HFFc6 (cell line): ENCODE measurements at places on chromosomes 5 and 9. TPM values are rescaled to one million over a fixed set of nuclear protein-coding genes. Genes with fewer than 3 reads are reported as not detected.

The PPP3R2 gene
- not detected in 3 replicates for total RNA-seq

The DENND4C gene
- total RNA-seq = 18.4 to 22.5 TPM (median 20.6 TPM) in 3 replicates

DNA sequence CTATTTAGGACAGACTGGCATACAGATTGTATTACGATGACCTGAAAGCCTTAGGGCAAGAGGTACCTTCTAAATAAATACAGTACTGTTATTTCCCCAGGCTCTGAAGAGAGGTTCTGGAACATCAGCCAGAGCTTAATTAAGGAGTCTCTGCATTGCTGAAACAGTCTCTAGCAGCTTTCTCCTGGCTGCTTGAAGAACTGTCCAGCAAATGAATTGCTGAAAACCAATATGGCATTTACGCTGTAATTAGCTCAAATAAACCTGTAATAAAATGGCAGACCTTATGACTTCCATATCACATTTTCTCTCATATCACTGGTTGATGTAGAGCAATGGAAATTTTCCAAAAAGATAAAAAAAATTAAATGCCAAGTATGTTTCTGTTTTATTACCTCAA, 636.3 kb downstream of the GABRG2 start:
- DNase-seq = no peak

DNA sequence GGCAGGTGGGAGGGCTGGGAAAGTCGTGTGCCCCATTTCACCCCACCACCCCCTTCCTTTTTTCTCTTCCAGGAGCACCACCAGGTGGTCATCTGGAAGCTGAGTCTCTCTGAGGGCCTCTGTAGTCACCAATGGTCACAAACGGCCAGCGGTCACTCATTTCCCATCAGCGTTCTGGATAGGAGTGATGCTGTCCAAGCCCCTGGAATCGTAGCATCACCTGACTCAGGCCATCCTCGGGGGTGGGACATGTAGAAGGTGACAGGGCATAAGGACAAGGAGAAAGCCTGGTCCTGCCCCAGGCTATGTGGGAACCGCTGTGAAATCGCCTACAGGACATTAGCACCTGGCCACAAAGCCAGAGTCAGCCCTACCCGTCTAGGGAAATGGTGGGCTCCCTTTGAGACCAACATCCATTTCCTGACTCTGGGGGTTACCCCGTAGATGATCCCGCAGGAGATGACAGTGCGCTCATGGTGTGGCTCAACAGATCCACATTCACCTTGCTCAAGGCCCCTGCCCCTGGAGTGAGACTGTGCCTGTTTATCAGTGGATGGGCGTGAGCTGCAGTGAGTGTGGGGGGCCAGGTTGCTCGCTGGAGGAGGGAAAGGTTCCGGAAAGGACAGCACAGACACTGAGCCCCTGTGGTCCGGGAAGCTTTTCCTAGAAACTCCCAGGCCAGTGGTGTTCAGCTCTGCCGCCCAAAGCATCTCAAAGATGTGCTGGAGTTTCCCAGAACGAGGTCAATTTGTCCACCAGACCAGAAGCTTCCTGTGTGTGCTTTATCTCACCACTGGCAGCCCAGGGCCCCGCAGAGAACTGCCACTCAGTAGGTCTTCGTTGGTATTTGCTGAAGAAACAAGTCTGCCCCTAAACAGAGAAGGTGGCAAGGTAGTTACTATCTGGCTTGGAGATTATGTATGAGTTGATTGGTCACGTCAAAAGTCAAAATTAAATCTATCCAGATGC, 61.1 kb upstream of the UNC5A start:
- DNase-seq = no peak

DNA sequence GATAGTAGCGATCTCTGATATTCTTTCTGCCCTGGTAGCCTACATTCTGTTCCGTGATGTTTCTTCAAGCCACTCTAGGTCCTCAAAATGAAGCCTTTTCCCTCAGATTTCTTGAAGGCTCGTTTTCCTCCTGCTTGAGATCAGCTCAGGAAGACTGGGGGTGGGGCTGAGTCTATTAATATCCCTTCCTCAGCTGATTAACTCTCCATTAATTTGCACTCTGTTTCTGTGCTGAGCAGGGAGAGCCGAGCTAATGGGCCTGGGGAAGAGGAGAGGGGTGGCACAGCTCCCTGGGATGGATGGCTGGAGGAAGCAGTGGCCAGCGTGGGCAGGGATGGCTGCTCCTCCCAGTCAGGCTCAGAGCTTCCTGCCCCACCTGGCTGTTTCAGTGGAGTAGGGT, 93.3 kb downstream of the PPARGC1B start:
- no peak for DNase-seq

DNA sequence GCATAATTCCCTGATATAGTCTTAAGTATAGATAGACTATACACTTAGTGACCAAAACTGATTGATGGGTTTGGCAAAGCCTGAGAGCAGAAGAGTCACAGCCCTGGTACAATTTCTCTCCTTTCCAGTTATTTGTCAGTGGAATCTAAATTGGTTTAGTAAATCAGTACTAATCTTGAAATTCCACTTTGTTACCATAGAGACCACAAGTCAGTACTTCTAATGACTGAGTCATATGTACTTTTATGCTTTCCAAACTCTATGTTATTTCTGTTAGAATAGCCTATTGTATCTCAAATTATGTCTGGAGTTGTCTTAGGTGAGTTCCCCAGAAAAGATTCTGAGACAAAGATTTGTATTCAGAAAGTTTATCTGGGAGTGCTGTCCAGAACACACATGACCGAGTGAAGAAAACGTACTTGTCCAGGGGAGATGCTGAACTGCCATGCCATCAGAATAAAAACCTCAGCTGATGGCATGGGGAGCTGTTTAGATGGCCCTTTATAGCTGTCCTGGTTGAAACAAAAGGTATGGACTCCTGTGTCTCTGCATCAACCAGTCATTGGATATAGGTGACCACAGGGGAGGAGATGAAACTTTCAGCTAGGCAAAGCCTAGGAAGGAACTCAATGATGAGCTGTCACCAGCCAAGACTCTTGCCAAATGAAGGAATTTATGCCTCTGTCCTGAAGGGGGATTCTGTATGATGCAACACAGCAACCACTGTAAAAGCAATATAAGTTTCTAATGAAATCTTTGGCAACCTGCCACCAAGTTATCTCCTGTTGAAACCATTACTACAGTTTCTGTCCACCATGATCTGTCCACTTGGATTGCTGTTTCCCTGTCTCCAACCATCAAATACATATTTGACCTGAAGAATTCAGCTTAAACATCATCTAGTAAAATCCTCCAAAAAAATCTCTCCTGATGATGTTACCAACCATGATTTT, 18.0 kb upstream of the SMC2 start:
- DNase-seq = peak; percentile 70

DNA sequence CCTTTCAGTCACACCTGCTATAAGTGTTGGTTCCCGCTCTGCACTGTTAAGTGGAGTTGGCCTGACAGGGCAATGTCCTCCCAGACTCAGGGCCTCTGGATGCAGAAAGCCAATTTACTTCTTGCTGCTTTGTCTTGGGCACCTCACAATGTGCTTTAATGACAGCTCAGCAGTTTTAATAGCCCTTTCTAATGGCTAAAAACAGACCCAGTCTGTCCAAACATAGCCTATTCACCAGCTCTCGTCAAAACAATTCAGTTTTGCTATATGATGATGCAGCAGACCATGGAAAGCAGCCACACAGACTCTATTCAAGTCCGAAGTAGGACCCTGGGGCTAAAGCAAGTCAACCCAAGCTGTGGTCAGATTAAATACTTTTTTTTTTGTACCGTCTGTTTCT, 529.1 kb upstream of the SEMA6A start:
- DNase-seq = no peak

- DNase-seq = no peak
Measured at GRCh38 chr5:172933238-172933637, 26.0 kb upstream of the RPL26L1 start.

The ZBED3 gene
- 1.9 to 2.8 TPM (median 2.5 TPM) in 3 replicates for total RNA-seq

GRCh38 chr5:62030326-62030725, 275.7 kb upstream of the KIF2A start:
- no peak for DNase-seq

The ATP10B gene
- not detected in 2 replicates for total RNA-seq

DNA sequence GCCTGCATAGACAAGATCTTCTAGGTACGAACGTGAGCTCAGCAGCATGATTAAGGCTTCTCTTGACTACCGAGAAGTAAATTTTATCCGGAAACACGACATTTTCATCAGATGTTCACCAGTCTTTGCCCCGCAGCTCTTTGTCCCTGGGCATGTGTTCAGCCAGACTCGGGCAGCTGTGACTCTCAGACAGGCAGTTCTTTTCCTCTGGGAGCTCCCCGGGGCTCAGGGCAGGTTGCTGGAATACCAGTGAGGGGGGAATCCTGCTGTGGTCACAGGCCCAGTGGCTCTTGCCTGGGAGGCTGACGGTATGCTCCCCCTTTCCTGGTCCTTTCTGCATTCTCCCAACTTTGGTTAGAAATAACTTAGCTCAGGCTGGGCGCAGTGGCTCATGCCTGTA, 186.1 kb downstream of the GNA14 start:
- DNase-seq = no peak

DNA sequence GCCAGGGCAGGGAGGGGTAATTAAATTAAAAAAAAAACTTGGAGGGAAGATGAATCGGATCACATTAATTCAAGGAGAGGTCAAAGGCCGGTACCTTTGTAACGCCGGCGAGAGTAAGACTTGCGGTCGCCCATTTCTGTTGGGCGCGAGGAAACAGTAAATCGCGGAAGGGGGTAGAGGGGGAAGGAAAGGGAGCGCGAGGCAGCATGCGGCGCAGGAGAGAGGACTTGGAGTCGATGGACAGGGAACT, 324 bp upstream of the RGMB start:
- no peak for DNase-seq

The PHYKPL gene
- 22.3 to 25.6 TPM (median 24.1 TPM) in 3 replicates for total RNA-seq

DNA sequence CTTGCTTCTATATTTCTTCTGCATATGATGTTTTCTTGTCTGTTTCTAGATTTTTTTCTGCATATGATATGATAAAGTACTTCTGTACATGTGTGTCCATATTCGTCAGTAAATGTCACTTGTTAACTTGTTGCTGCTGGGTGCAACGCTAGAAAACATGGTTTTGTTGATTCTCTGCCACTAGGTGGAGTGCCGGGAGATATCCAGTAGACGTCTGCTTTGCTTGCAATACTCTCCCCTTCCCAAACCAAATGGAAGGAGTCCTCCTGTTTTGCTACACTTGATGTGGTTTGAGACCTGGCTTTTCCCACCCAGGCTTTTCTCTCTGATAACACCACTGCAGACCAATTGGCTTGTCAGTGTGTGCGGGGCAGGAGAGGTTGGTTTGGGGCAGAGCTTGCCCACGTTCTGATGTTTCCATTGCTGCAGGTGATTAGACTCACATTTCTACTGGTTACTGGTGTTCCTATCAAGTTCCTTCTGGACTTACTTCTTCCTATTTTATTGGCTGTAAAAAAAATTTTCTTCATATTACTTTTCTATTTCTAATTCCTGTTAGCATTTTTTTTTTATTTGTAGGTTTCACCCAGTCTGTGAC, 900.0 kb upstream of the CDH10 start:
- DNase-seq = no peak

- DNase-seq = peak; percentile 79
Measured at GRCh38 chr9:122468735-122469134, 9.0 kb downstream of the OR1J1 start.

The CLIC3 gene
- total RNA-seq = 3.8 to 14.8 TPM (median 10.5 TPM) in 3 replicates

The SH2D3C gene
- total RNA-seq = not detected in 3 replicates

DNA sequence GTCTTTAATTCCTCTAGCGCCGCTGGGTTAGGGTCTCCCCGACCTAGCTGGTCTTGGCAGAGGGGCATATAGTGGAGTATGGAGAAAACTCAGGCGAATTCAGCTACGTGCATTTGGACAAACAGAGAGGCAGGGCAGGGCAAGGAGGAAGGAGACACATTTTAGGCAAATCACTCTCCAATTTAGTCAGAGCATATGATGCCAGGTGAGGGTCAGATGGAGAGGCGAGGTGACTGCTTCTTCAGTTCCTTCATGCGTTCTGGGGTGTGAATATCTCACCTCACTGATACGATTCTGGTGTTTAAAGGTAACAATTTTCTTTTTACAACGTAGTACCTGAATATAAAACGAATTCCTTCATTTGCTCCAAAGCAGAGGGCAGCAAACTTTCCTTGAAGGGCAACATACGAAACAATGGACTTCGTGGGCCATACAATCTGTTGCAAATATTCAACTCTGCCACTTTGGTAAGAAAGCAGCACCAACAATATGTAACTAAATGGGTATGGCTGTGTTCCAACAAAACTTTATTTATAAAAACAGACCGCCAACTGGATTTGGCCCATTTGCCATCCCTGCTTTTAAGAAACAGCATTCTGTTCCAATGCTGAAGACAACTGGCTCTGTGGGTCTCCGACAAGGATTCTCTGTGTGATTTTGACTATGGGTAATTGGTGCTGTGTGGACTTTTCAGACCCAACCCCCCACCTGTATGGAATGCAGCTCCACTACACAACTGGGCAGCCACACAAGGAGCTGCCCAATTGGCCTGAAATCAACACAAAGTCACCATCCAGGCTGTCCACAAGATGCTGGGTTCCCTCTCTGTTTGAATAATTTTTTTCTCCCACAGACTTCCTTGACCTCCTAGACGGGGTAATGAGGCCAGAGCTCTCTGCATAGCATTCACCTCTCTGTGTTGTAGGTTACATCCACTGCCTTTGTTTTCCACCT, 53.8 kb downstream of the RAPGEF1 start:
- DNase-seq = no peak

The SH3TC2 gene
- total RNA-seq = 11.4 to 12.1 TPM (median 11.6 TPM) in 3 replicates

DNA sequence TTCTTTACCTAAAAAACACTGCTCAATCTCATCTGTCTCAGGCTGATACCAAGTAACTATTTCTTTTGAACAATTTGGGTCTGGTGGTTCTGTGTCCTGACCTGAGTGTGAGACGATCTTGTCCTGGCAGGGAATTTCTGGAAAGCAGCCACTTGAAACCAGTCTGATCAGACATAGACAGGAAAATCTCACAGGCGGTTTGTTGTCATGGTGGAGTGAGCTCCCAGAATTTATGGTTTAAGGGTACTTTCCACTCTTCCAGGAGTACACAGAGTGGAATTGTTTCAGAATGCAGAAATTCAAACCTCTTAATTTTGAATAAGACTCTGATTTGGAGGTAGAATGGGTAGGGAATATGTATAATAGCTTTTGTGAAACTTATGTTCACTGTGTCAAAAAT, 268.2 kb downstream of the ISL1 start:
- DNase-seq = no peak

GRCh38 chr5:66452109-66452508, 144.1 kb upstream of the MAST4 start:
- no peak for DNase-seq

DNA sequence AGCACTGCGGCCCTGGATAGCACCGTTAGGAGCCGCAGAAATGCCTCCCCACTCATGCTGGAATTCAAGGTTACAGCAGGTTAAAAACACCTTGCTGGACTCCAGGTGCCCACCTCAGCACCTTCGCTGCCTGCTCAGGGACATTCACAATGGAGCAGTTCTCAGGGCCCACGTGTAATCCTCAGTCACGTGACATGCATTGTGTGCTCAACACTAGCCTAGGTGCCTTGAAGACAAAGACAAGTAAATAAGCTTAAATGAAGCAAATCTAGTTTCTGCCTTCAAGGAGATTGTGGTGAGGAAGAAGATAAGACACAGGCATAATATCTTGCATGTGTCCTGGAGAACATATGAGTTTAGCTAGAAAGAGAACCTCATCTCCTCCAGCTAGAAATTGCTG, 82.1 kb downstream of the FSTL4 start:
- no peak for DNase-seq
